ENCODE measurements at places on chromosomes 1 and 21.

DNA sequence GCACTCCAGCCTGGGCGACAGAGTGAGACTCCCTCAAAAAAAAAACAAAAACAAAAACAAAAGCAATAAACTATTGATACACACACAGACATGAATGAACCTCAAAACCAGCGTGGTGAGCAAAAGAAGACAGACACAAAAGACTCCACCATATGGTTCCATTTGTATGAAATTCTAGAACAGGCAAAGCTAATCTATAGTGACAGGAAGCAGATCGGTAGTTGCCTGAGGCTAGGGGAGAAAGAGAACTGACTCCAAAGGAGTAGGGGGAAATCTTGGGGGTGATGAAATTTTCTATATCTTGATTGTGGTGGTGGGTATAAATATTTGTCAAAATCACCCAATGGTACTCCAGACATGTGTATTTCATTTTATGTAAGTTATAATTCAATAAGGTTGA is 20.9 kb downstream of the LACTBL1 start:
- no peak for DNase-seq

DNA sequence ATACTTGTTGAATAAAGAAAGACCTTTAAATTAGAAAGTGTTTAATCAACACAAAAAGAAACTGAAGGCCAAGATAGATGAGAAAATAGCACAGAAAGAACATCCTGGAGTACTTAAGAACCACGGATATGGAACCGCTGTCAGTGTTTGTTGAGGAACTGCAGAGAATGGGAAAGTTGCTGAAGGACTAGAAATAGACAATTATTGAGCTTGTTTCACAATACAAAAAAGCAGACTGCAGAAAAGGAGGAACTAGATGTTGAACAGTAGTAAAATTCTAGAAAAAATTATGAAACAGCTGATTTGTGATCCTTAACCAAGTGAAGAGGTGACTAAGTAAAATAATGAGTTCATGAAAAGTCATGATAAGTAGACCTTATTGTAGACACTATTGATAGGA is 29.7 kb downstream of the MYSM1 start:
- no peak for DNase-seq

DNA sequence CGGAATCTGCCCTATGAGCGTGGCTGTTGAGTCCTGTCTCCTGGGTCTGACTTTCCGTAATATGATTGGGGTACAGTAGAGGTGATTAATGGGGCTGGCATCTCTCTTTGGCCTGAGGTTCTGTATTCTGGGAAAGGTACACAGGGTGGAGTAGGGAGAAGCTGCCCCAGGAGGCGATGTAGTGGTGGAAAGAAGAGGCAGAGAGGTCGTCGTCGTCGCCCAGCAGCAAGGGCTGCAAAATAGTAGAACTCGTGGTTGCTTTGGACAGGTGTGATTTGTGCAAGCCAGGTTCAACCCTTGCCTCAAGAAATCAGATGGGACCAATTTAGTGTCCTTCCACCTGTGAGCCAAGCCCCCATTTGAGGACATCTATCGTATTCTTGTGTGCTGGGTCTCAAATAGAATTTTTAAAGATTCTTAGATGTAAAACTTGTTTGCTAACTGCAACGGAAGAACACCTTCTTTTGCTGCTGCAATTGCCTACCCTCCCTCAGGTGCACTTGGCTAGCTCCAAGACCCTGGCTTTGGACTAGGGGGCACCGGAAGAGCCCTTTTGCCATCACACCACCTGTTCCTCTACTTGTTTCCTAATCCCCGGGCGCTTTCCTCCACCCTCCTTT is 1.3 kb upstream of the HMGN2 start:
- DNase-seq, result no peak

DNA sequence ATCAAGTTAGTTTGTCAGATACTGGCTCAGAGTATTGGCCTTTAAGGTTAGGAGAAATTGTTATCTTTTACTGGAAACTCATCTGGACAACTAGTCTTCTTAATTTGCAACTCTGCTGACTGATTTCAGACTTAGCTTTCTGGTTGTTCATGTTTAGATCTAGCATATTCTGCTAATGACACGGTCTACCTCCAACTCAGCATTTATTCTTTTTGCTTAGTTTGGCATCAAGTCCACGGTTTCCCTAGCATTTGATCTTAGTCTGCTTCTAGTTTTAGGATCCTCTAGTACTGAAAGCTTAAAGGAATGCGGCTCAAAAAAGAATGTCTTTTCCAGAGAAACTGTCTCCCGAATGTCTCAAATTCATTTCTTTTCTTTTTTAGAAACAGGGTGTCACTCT is 75.6 kb upstream of the SLFNL1 start:
- DNase-seq, result no peak

GRCh38 chr1:35668506-35668905 is 27.2 kb upstream of the PSMB2 start:
- no peak for DNase-seq

GRCh38 chr21:41875086-41875485 is 4.1 kb downstream of the PRDM15 start:
- no peak for DNase-seq

GRCh38 chr1:1768249-1768992 is 9.8 kb downstream of the NADK start:
- DNase-seq, result no peak

- no peak for DNase-seq
Observed at GRCh38 chr21:40882192-40882915, 35.4 kb upstream of the DSCAM start.

DNA sequence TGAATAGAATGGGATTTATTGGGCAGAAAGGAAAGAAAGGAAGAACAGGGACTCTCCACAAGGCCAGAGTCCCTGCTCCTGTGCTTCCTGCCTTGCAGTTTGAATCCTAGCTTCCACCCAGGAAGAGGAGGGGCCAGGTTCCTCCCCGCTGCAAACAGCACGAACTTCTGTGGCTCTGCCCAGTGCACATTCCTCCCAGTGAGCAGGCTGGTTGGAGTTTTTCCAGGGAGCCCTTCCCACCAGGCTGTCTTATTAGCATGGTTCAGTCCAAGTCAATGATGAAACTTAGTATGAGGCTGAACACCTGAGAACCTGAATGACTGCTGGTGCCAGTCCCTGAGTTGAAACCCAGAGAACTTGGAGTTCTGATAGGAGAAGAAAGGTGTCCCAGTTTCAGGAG is 247.2 kb downstream of the DUSP10 start:
- no peak for DNase-seq

DNA sequence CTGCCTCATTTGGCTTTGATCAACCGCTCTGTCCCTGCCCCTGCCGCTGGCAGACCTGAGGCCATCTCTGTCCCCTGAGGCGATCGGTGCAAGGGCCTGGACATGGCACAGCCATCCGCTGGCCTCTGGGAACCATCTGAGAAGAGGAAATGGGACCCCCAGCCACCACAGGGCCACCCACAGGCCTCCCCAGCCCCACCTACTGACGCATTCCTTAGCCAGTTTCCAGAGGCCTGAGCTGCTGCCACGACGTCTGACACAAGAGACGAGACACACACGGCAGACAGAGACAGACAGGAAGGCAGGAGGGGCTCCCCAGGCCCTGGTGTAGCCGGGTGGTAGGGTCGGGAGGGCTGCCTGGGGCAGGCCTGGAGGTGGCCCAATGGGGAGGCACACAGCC is 37.3 kb upstream of the EDN2 start:
- DNase-seq, result no peak

- DNase-seq, result no peak
Observed at GRCh38 chr1:236063919-236064673, 794 bp downstream of the NID1 start.

GRCh38 chr1:227926216-227926791 is 21.4 kb downstream of the WNT9A start:
- DNase-seq, result no peak

DNA sequence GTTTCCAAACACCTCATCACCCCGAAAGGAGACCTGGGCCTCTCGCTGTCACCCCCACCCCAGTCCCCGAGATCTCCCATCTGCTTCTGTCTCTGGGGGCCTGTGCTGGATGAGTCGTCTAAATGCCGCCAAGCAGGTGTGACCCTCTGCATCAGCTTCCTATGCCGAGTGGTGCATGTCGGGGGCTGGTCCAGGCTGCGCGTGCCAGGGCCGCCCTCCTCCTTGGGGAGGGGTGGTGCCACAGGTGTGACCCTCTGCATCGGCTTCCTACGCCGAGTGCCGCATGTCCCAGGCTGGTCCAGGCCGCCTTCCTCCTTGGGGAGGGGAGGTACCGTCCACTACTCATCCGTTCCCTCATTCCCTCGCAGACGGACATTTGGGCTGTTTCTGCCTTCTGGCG is 115.7 kb downstream of the PRDM16 start:
- no peak for DNase-seq
